ENCODE measurements at places on chromosomes 1 and 21.

- no peak for DNase-seq
These were observed 29.9 kb upstream of the DISP1 start for GRCh38 chr1:222784916-222785315.

DNA sequence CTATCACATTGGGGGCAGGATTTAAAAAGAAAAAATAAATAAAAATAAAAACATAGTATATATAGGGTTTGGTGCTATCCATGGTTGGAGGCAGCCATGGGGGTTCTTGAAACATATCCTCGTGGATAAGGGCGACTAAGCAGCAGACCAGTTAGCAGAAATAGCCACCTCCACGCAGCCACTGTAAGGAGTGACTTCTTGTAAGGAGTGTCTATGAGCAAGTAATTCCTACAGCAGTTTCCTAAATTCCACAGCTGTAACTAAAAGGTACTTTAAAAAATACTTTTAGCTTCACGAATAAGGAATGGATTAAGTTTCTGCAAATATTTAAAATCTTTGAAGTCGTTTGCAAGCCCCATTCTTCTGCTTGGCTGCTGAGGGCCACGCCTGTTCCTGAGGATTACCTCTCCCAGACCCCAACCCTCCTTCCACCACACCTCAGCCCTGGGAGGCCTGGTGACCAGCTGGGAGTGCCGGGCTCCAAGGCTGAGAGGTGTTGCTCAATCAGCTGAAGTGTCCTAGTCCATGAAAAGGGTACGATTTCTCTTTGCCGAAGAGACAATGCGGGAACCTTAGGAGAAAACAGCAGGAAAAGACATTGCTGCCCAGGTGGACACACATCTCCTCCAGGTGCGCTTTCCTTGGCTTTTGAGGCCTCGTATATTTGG lies 115.3 kb downstream of the ADSS2 start:
- no peak for DNase-seq

- DNase-seq = no peak
These were observed 1587.3 kb downstream of the NCAM2 start for GRCh38 chr21:22585558-22585957.

DNA sequence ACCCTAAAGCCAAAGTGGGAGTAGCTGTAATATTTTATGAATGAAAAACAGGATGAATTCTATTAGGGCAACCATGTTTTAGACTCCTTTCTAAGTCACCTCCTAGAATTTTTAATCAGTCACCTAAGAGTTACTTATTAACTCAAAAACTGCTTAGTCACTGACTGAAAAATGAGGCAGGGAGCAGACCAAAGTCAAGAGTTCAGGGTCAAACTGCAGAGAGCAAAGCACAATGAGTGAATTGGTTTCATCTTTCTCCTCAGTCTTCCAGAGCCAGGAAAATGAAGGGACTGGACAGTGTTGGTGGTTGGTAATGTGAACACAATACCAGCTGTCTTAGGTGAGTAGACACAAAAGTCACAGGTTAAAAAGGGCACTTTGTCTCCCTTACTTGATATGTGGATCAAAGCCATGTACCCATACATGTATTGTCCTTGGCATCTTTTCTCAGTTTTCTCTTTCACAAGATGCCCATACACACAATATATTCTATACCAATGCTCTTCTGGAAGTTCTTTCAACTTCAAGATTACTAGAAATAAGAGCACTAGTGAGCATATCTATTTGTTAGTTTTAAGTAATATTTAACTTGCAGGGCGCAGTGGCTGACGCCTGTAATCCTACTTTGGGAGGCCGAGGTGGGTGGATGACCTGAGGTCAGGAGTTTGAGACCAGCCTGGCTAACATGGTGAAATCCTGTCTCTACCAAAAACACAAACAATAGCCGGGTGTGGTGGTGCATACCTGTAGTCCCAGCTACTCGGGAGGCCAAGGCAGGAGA lies 42.2 kb downstream of the ATP1B1 start:
- no peak for DNase-seq

DNA sequence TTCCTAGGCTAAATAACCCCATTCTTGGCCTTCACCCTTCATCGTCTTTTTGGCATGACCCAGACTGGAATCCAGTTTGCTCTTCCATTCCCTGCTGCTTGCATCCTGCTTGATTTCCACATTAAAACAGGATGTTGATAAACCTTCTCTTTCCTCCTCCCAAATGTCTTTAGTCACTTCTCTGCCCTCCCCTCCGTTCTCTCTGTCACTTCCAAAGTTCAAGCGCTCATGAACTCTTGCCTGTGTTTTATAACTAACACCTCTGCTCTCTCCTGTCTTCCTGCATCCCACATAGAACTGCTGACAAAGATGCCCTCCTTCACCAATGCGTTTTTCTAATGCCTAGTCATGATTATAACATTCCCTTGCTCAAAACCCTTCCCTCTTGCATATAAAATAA lies 65.6 kb upstream of the SLC44A3 start:
- no peak for DNase-seq

DNA sequence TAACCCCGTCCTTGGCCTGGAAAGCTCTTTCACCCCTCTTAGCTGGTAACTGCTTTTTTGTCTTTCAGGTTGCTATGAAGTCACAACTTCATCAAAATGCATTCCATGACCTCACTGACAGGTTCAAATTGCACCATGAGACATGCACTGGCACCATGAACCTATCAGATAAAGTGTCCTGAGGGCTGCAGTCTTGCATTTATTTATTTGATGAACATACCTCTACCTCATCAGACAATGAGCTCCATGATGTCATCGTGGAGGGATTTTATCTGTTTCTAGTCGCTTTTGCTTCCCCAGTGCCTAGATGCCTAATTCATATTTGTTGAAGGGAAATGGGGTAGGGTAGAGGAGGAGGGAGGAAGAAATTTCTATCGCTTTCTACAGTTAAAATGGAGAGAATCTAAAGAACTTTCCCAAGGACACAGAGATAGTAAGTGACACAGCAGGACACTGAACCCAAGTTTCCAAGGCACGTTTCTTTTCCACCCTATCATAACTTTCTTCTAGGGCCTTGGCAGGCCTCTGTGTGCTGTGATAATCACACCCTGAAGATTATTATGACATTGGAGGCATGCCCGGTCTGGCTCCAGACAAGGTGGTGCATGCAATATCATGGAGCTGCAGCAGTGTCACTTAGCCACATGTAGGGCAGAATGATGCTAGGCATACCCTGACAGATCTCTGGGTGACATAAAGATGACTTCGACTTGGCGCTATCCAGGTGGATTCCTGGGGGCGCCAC lies 69.5 kb downstream of the CD58 start:
- no peak for DNase-seq

DNA sequence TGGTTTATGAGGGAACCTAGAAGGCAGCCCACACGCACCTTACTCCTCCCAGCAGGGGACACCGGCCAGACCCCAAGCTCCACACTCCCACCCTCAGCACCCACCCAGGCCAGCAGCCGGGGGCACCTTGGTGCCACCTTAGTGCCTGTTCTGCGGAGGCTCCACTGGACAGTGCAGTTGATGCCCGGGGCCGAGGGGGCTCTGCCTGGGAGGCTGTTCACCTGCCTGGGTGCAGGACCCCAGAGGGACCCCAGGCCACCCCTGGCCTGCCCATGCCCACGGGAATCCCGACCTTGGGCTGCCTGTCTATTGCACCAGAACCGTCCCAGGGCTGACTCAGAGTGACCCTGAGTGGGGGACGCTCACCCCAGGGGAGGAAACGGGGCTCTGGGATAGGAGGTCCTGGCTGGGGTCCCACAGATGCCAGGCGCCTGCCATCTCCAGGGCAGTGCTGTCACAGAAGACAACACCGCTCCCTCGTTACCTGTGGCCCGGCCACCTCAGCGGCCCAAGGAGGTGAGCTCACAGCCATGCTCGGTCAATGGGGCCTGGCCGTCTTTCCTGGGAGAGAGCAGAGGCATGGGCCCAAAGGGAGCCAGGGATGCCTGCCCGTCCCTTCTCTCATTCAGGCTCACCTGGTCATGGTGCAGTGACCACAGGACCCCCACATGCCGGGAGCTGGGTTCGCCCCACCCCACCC lies 696 bp downstream of the SCNN1D start:
- no peak for DNase-seq

DNA sequence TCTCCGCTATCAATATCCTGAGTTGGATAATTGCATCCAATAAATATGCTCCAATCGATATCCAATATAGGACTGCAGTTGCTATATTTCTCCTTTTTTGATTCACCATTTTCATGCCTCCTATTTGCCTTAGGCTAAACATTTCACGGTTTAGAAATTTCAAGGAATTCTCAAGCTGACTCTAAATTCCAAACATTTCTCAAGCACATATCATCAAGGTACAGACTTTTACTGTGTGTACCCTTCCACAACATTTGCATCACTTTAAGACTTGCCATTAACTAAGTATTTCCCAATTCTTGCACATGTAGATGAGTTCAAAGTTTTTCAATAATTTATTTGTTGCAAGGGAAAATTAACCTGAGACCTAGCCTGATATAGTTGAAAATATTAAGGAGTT lies 795.2 kb upstream of the TMPRSS15 start:
- DNase-seq = no peak

DNA sequence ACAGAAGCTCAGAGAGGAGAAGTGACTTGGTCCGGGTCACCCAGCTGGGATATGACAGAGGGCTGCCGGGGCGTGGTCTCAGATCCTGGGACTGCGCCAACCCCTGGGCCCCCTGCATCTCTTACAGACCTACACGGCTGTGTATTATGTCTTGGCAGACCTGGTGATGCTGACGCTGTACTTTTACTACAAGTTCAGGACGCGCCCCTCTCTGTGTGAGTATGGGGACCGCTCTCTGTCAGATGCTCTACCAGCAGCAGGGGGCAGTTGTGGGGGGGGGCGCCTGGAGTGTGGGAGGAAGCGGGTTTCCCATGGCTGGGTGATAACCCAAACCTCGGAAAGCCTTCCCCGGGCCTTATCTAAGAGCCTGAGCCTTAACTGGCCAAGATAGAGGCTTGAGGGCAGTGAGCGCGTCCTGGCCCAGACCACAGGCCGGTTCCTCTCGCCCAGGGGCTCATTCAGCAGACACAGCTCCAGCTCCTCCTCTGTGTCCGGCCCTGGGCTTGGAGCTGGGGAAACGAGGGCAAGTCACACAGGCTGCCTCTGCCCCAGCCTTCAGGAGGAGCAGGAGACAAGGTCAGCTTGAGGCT lies 13.3 kb downstream of the SLC66A1 start:
- DNase-seq = no peak

GRCh38 chr21:46509741-46510502 lies 51.2 kb downstream of the DIP2A start:
- DNase-seq = no peak

DNA sequence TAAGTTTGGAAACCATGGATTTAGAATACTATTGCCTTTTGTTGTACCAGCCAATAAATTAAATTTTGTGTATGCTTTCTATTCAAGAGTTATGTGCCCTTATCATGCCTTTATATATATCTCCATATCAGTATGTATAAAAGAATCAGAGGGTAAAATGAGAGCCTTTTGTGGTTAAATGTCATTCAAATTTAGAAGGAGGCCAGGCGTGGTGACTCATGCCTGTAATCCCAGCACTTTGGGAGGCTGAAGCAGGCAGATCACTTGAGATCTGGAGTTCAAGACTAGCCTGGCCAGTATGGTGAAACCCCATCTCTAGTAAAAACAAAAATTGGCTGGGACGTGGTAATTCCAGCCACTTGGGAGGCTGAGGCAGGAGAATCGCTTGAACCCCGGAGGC lies 88.9 kb downstream of the XPR1 start:
- DNase-seq = no peak

- no peak for DNase-seq
These were observed 283.8 kb downstream of the MRPL39 start for GRCh38 chr21:25323356-25323949.

DNA sequence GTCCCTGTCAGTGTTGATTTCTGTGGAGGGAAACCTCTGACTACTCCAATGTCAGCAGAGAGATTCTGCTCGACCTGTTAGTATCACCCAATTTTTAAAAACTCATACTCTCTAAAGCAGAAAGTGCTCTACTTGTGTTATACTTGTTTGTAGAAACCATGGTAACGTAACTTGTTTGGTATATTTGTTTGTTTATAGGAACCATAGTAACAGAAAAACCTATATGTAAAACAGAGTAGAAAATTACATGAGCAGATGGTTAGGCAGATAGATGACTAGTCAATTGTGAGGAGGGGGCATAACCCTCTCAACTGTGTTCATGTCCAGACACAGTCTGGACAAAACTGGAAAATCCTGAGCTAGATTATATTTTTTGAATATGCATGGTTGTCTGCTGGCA lies 6.7 kb downstream of the TRIM45 start:
- no peak for DNase-seq

GRCh38 chr1:35901235-35901634 lies 18.2 kb downstream of the AGO1 start:
- no peak for DNase-seq

GRCh38 chr1:47223921-47224675 lies 7.9 kb downstream of the TAL1 start:
- DNase-seq = no peak

GRCh38 chr1:18886003-18886335 lies 16.4 kb downstream of the ALDH4A1 start:
- DNase-seq = no peak

- no peak for DNase-seq
These were observed 41.5 kb upstream of the SGIP1 start for GRCh38 chr1:66492424-66492823.

- no peak for DNase-seq
These were observed 22.7 kb downstream of the DLGAP3 start for GRCh38 chr1:34906756-34907155.

GRCh38 chr1:78114034-78114956 lies 68.5 kb downstream of the GIPC2 start:
- DNase-seq = peak; percentile 75

GRCh38 chr1:114648503-114648902 lies 21.3 kb downstream of the DENND2C start:
- no peak for DNase-seq

GRCh38 chr1:25033828-25034705 lies 104.0 kb upstream of the RUNX3 start:
- DNase-seq = peak; percentile 37

DNA sequence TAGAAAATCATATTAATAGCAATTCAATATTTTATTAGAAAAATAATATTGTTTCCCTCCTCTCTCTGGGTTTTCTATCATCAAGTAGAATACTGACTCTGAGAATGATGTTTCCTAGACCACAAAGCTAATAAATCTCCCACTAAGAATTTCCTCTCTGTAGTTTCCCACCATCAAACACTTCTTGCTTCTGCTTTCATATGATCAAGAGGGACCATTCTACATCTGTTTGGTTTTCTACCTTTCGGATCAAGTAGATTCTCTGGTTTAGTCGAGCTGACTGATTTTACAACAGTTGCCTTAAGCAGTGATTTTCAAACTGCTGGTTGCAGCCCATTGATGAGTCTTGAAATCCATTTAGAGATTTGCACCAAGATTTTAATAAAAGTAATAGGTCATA lies 240.2 kb upstream of the PTBP2 start:
- DNase-seq = no peak

GRCh38 chr1:226593541-226593940 lies 45.0 kb downstream of the STUM start:
- no peak for DNase-seq

- DNase-seq = no peak
These were observed 60.3 kb upstream of the GPR153 start for GRCh38 chr1:6321205-6321604.
